ENCODE measurements at places on chromosomes 6 and 20.
A peak's percentile ranks its signal among the peaks of the same experiment; 100 is the strongest.

- DNase-seq: no peak
Observed at GRCh38 chr6:106883808-106884262, 90.7 kb downstream of the CD24 start.

DNA sequence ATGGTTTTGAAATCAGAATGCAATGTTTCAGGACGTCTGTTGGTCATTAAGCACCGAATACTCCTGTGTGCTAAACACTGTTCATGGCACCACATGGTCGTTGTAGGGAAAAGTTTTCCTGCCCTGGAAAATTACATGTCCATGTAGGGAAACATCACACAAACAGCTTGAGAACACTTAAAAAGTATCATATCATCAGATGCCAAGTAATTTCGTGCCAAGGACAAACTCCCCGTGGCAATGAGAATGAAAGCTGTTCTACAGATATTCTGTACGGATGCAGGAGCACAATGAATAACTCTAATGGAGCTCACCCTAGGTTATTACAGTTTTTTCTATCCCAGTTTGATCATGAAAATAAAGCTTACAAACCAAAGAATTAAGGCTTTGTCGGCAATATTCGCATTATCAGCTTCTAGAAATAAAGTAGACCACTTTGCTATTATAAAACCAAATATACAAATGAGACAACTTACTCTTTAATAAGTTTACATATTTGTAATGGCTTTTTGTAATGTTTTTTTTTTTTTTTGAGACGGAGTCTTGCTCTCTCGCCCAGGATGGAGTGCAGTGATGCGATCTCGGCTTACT lies 4.6 kb upstream of the DST start:
- no peak for DNase-seq

GRCh38 chr6:159989492-159990480 lies 20.9 kb downstream of the IGF2R start:
- DNase-seq: peak; percentile 69

GRCh38 chr20:6506906-6507305 lies 260.6 kb upstream of the BMP2 start:
- DNase-seq: no peak

GRCh38 chr20:52054123-52054522 lies 137.5 kb downstream of the ZFP64 start:
- DNase-seq: peak; percentile 42

- peak; percentile 64 for DNase-seq
Observed at GRCh38 chr6:26318459-26319404, 46.3 kb upstream of the BTN3A2 start.

DNA sequence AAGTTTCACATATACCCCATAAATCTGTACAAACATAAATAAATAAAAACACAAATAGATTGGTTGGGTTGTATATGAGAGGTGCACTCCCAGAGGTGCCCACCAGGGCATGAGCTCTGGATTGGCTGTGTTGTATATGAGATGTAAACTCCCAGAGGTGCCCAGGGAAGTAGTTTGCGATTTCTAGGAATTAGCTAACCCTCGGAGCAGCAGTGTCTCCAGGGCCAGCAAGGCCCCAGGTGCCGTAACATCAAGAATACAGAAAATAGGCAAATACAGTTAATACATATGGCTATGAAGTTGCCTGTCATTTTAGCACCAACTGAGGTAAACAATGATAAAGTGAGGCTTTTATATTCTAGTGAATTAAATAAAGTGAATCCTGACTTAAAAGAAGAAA lies 5.4 kb upstream of the GINM1 start:
- peak; percentile 10 for DNase-seq

- peak; percentile 5 for DNase-seq
Observed at GRCh38 chr6:75431379-75431778, 62.2 kb downstream of the FILIP1 start.

GRCh38 chr6:57102976-57103375 lies 13.0 kb downstream of the ZNF451 start:
- DNase-seq: no peak

DNA sequence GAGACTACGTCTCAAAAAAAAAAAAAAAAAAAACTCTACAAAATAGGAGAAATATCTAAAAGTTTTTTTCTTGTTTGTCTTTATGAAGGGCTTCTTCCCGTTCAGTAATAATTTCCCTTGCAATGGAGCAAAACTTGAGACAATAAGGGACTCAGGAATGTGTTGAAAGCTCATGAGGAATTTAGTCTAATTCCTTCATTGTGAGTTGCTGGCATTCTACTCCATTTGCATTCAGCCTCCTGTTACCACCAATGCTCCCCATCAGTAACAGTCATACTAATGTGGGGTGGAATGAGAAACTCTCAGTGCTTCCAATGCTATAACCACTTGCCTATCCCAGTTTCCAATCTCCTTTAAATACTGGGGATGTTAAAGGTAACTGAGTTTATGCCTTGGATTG lies 576.7 kb upstream of the AGPAT4 start:
- DNase-seq: no peak

- DNase-seq: no peak
Observed at GRCh38 chr6:144921206-144921975, 636.3 kb downstream of the UTRN start.

GRCh38 chr6:113067612-113068275 lies 720.6 kb downstream of the RFPL4B start:
- no peak for DNase-seq

DNA sequence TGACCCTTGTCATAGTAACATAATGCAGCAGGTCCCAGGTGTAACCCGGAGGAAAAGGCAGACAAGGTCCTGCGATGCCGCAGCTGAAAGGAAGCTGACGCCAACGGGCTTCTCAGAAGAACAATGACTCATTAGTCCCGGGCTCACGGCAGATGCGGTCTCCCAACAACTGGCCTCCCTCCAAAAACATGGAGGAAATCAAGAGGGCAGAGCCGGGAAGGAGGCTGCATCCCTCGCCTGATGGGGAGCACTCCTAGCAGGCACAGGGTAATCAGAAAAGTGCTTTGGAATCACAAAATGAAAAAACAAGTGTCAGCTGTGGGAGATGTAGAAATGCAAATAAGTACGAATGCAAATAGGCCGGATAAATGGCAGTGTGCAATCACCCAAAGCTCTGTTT lies 165.2 kb upstream of the AGPAT4 start:
- DNase-seq: peak; percentile 27

DNA sequence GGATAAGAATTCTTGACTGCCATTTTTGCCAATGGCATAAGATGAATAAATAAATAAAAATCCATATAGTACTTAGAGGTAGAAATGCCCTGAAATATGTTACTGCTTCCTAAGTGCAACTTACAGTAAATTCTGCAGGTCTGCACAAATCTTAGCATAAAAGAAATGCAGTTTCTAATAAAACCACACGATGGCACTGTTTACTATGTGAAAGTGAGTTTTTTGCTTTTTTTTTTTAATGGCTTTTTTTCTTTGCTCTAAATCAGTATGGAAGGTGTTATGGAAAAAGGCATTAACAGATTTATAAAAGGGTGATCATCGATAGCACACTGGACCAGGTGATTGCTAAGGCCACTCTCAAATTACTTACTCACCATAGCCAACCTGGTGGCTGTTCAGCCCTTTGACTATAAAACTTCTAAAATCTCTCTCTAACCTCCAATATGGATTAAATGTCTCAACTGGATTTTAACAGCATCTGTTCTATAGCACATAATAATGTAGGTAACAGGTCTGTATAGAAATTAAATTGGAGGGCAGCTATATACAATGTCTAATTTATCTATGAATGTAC lies 45.8 kb downstream of the AHI1 start:
- DNase-seq: peak; percentile 46

DNA sequence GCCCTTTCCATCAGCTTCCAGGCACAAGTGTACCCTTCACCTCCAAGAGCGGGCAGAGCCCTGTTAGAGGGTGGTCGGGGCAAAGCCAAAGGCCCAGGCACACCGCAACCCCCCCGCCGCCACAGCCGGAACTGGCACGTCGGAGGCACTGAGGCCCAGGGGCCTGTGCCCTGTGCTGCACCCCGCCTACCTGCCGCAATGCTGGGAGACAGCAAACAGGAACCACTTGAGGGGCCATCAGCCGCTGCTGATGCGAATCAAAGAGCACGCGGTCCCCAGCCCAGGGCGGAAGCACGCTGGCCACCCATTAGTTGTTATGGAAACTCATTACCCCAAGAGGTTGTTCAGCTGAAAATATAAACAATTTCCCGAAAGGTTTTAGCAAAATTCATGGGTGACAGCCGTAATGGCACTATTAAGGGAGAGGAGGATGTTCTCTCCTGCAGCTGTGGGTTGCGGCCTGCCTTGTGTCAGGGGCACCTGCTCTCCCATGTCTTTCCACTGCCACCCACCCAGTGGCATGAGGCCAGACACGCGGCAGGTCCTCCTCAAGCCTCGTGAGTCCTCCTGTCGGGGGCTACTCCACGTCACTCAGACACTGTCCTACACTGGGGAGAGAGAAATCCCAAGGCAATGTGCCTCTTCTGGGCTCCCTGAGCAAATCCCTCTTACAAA lies 65.3 kb downstream of the EDN3 start:
- no peak for DNase-seq

DNA sequence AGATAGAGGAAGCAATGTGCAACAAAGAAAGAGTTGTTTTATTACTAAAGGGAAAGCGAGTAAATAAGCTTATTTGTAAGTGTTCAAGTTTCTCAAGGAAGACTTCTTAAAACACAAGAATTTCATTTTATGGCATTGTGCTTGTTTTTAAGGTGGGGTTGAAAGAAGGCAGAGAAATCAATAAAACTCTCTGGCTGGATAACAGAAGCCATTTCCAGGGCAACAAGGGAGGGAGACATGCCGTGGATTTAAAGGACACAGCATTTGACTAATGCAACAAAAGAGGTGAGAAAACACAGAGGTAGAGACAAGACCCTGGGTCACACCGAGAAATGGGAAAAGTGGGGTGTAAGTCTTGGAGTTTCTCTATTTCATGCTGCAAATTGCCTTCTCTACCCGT lies 28.8 kb upstream of the GMPR start:
- DNase-seq: no peak

- no peak for DNase-seq
Observed at GRCh38 chr6:87407561-87407900, 241 bp upstream of the CFAP206 start.

DNA sequence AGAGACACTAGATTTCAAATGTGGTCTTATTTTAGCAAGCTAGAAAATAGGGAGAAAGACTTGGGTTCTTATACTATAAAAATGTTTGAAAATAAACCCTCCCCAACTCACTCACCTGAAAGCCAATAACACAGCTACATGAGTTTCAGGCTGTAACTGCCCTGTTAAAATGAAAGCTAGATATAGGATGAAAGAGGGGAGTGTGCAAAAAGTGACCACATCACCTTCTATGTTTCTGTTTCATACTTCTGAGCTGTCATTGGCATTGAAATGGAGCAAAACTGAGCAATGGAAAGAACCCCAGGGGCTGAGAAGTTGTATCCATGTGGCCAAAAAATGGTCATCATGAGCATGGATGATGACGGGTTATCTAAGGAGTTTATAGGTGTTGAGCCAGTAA lies 148.1 kb upstream of the TENT5A start:
- DNase-seq: no peak

DNA sequence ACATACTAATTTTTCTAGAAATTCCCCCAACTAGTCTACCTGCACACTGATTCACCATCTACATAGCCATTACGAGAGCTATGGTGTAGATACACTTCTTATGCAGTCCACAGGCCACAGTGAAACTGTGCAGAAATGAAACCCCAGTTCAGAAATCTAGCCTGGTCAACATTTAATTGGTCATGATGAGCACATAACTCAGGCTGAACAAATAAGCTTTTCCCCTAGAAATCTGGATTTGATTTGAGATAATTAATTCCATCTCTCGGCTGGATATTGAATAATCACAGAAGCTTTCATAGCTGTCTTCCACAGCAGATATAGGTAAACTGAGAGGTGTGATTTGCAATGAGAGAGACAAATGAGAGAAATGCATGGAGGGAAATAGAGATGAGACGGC lies 22.6 kb upstream of the TINAG start:
- no peak for DNase-seq

- peak; percentile 47 for DNase-seq
Observed at GRCh38 chr6:134123666-134124208, 71.3 kb upstream of the SLC2A12 start.

- DNase-seq: no peak
Observed at GRCh38 chr20:48933017-48933766, 11.7 kb downstream of the ARFGEF2 start.

- DNase-seq: no peak
Observed at GRCh38 chr6:13918686-13919250, 6.0 kb upstream of the RNF182 start.

- peak; percentile 1 for DNase-seq
Observed at GRCh38 chr6:131756039-131756438, 45.2 kb upstream of the CTAGE9 start.

GRCh38 chr6:139944131-139944530 lies 569.7 kb upstream of the CITED2 start:
- no peak for DNase-seq

DNA sequence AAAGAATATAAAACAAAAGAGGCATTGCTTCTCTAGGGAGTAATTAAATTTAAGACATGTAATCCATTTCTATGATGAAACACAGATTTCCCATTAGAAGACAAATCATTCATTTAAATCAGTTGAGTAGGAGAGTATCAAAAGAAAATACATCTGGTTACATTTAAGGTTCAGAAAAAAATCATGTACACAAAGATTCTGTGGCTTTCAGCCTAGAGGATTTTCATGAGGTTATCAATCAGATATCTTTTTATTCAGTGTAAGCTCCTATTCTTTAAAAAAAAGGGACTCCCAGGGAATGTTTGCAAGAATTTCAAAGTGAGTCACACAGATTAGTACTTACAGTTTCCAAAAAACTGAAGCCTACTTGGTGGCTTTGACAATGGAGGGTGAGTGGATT lies 24.9 kb downstream of the COL21A1 start:
- DNase-seq: no peak

DNA sequence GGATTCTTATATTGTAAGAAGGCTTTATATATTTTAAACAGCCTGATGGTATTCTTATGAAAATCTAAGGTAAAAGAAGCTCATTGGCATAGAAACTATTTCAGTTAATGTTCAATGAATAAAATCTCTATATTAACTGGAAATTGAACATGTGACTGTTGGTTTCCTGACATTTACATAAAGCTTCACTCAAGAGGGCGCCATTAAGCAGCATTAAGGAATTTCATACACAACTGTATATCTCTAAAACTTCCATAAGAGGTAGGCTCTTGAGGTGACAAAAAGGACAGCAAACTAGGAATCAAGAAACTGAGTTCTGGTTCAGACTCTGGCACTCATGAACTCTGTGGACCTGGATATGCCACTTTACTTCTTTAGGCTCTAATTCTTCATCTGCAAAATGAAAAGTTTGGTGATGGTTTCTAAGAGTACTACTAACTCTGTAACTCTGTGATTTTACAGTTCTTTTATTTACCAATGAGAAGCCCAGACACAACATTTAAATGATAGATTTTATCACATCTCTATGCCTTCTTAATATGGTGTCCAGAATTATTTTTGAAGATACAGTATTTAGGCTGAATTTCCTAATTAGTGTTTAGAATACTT lies 147.5 kb downstream of the FLRT3 start:
- DNase-seq: no peak

DNA sequence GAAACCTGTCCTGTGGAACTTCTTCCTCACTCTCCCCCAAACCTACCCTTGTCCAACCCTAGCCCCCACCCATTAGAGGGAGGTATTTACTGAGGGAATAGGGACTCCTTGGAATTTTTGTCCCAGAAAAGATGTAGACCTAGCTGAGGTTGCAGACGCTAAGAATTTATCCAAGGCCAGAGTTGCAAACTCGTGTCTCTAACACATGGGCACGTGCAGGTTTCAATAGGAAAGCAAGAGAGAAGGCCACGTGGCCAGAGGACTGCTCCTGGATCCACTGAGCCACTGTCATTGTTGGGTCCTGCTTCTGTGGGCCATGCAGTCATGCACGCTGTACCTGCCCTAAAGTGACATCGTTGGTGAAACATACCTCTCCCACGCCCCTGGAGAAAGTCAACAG lies 243.4 kb upstream of the KCNG1 start:
- no peak for DNase-seq
